ENCODE measurements at places on chromosomes 4 and X.

DNA sequence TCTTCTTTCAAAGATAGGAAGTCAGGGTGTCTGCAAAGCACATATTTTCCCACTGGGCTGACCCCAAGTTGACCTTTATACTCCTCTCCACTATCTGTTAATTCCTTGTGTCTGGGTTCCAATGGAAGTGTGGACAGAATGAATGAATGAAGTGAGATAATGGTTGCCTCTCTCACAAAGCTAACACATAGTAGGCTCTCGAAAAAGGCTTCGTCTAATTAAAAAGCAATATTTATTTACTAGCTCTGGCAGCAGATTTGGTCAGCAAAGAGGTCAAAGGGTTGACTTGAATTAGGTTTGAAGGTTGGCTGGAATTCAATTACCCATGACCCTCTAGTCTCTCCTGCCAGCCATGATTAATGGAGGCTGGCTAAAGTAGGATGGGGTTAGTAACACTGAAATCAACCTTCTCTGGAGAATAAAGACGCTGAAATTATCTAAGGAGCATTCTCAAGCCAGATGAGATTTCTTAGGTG is 280.3 kb upstream of the KLF3 start:
- DNase-seq: no peak

- no peak for DNase-seq
These were observed 84.0 kb downstream of the NAA11 start for GRCh38 chr4:79241846-79242245.

DNA sequence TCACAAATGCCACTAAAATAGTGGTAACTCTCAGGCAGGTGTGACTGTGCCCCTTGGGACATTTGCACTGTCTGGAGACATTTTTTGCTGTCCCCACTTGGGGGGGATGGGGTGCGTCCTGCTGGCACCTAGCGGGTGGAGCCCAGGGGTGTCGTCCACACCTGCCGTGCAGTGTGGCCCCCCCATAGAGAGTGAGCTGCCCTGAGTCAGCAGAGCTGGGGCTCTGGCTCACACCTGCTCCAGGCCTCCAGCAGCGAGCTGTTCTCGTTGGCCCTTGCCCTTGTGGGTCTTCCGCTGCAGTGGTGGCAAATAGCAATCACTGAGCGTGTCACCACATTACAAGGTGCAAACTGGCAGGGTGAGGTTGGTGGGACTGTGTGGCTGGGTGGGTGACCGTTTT is 64.6 kb downstream of the CLDN34 start:
- DNase-seq: no peak

- no peak for DNase-seq
These were observed 72.7 kb downstream of the KDM6A start for GRCh38 chrX:44945736-44946135.

DNA sequence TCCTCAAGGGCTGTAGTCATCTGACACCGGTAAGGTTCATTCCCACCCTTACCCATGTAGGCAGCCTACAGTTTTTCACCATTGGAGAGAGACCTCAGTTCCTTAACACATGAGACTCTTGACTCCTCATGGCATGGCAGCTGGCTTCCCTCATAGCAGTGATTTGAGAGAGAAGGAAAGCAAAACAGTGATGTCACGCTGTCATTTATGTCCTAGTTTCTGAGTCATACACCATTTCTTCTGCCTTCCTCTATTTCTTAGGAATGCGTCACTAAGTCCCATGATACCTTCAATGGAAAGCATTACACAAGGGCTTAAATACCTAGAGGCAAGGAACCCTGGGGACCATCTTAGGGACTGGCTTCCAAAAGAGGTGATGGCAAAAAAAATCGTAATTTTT is 226.1 kb downstream of the SPCS3 start:
- no peak for DNase-seq

GRCh38 chr4:23353200-23353599 is 536.6 kb downstream of the PPARGC1A start:
- DNase-seq: no peak

DNA sequence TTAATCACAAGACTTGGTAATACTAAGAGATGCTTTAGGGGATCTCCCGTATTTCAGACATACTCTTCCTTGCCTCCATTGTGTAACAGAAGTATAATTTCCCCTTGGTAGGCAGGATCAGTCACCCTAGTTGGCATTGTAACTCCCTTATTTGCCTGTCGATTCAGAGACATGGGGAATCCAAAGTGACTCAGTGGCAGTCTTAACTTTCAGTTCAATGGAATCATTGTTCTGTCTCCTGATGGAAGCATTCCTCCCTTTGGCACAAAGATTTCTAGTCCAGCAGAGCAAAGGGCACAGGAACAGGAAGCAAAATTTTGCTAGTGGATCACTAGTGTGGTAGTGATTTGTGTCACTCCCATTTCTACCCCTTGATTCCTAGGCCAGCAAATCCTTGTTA is 80.4 kb downstream of the DCUN1D4 start:
- no peak for DNase-seq

GRCh38 chr4:39812500-39812899 is 114.6 kb downstream of the UBE2K start:
- DNase-seq: no peak

GRCh38 chr4:114040319-114041116 is 61.1 kb upstream of the ARSJ start:
- DNase-seq: no peak

DNA sequence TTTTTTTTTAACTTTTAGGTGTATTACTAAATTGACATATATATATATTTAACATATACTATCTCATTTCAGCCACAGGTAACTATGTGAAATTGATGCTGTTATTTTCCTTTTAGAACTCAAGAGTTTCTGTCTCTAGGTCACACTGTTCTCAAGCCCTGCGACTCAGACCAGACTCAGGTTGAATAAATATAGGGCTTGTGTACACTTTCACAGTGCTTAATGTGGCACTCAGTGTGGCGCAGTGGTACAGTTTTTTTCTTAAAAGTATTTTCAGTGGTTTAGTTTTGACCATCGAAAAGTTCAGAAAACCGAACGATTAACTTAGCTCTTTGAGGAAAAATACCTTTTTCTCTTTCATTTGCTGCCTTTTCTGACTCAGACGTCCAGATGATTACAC is 24.7 kb downstream of the PACRGL start:
- DNase-seq: no peak

DNA sequence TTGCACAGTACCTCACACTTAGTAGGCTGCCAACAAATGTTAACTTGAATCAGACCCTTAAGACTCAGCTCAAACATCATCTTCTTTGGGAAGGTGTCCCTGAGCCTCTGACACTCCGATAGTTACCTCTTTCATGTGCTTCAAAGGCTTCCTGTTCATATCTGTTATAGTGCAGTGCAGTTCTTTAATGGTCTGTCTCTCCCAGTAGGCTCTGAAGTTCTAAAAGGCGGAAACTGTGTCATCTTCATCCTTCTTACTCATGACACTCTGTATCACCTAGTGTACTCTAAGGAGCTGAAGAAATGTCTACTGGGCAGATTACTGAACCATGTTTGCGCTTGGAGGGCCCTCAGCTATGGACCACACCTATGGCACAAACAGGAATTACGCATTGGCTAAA is 2.1 kb upstream of the DIAPH2 start:
- DNase-seq: no peak

- no peak for DNase-seq
These were observed 78.9 kb downstream of the PSAPL1 start for GRCh38 chr4:7355795-7356194.

DNA sequence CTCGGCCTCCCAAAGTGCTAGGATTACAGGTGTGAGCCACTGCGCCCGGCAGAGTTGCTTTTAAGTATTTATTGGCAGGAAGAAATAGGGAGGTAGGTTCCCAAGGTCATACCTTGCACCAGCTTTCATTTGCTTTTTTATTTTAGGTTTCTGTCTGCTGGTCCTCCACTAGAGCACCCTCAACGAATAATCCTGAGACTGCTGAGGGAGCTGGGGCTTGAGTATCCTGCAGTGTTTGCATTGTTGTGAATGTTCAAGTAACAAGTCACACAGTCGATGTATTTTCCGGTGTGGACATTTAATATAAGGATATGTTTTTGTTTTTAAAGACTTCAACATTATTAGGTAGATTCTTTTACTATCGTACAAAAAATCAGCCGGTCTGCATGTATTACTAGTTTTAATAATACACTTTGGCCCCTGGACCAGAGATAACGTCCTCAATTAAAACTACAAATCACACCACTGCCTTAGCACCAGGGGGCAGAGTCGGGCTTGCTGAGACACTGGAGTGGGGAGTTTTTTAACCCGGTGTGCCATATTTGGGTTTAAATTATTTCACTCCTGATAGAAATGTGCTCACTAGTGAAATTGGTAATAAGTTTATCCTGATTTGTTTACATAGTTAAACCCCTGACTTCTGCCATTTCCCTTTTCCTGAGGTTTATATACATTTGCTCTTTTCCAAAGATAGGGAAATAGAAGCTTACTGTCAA is 11.6 kb downstream of the SMIM20 start:
- no peak for DNase-seq

DNA sequence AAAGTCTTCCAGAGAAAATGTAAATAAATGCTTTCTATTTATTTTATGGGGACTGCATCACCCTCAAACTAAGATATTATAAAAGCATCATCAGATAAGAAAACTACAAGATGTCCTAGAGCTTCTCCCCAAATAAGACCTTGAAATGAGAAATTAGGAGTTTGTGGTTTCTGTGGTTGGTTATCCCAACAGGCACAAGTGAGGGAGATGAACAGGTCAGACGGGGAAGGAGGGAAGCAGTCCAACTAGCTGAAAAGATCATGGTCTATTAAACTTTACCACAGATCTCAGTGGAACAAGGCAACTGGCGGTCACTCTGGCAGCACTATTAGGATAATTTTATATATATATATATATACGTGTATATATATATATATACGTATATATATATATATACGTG is 319.3 kb upstream of the GRID2 start:
- no peak for DNase-seq

DNA sequence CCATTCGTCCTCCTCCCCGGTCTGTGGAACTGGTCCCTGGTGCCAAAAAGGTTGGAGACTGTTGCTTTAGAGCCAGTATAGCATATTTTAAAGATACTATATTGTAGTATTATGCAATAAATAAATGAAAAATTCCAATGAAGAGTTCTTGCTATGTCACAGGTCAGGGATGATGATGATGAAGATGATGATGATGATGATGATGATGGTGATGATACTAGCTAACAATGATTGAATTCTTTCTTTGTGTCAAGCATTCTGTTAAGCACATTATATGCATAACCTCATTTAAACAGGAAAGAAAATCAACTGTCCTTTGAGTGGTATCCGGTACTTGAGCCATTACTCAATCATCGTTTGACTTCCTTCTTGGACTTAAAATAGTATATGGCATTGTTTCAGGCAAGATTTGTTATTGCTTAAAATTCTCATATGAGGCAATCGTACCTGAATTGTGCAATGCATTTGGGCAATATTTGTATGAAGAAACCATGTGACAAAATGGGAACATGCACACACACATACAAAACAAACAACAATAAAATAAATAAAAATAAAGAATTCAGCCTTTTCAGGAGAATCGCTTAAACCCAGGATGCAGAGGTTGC is 22.8 kb upstream of the TLR2 start:
- DNase-seq: no peak
